ENCODE measurements at places on chromosomes 1 and 21. TPM values are rescaled to one million over a fixed set of nuclear protein-coding genes. Genes with fewer than 3 reads are reported as not detected.

- no peak for DNase-seq
Observed at GRCh38 chr1:217642455-217642854, 11.3 kb downstream of the SPATA17 start.

GRCh38 chr1:16719571-16720350 lies 20.6 kb upstream of the RNU1-4 start:
- no peak for DNase-seq

GRCh38 chr1:153265457-153265856 lies 6.0 kb downstream of the LORICRIN start:
- no peak for DNase-seq

DNA sequence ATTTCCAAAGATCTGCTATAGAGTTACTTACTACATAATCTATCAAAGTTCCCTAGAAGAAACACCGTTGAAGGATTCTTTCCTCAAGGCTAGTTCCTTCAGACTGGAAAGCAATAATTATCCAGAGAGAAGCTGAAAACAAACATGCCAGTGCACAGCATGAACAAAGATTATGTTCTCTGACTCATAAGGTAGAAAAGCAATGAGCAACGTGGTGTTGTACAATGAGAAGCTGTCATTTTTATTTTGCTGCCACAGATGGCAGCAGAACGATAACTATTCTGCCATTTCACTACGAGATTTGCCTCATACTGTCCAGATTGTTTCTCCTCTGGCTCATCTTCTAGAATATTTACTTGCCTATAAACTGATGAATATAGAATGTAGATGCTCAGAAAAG lies 10.7 kb downstream of the EXTL2 start:
- peak; percentile 28 for DNase-seq

CAPN8 gene
- total RNA-seq: 0.20 TPM

GJA9 gene
- 0.13 TPM for total RNA-seq

- DNase-seq: no peak
Observed at GRCh38 chr1:959731-960362, 537 bp upstream of the KLHL17 start.

- no peak for DNase-seq
Observed at GRCh38 chr1:58922302-58923089, 138.6 kb upstream of the JUN start.

SAMD13 gene
- 0.18 TPM for total RNA-seq

S100A2 gene
- 1.4 TPM for total RNA-seq

CFHR3 gene
- total RNA-seq: not detected

GRCh38 chr1:44138239-44138638 lies 3.2 kb downstream of the KLF18 start:
- DNase-seq: no peak

GRCh38 chr1:93554883-93555872 lies 107.3 kb downstream of the FNBP1L start:
- no peak for DNase-seq

IRF6 gene
- not detected for total RNA-seq

GRCh38 chr21:32216293-32216692 lies 62.6 kb downstream of the MIS18A start:
- no peak for DNase-seq

OR2T33 gene
- not detected for total RNA-seq

GRCh38 chr1:17355898-17356297 lies 16.1 kb upstream of the PADI6 start:
- no peak for DNase-seq

GRCh38 chr1:220872296-220872695 lies 6.9 kb upstream of the HLX start:
- DNase-seq: peak; percentile 13

NOC2L gene
- total RNA-seq: 103 TPM

DNA sequence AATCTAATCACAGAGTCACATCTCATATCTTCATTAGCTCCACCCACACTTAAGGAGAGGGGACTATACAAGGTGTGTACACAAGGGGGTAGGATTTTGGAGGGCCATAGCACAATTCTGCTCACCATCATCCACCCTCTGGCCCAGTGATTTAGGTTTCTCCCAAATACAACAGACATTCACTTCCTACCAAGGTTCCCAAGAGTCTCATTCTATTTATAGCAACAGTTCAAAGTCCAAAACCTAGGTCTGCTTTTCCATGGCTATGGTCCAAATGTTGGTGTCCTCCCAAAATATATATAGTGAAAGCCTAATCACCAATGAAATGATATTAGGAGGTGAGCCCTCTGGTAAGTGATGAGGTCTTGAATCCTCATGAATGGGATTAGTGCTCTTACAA lies 353.2 kb upstream of the PLD5 start:
- DNase-seq: no peak

- no peak for DNase-seq
Observed at GRCh38 chr1:200867018-200867811, 5.6 kb upstream of the GPR25 start.

DNA sequence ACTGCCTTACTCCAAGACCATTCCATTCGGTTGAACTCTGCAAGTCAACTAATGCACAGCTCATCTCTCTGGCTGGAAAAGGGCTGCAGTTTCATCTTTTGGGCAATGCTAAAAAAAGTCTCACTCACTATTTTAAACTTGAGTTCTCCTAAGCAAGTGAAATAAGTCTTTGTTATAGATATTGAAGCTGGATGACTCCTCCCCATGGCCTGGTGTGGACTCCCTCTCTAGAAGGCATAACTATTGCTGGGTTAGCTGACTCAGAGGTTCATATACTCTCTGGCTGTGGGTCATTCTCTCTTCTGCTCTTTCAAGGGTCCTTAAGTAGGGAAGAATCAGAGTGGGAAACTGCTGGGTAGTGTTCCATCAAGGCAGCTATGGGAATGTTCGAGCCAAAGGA lies 88.0 kb downstream of the XCL2 start:
- DNase-seq: no peak

- DNase-seq: peak; percentile 34
Observed at GRCh38 chr21:33854604-33855003, 61.0 kb downstream of the ATP5PO start.

CACNA1S gene
- total RNA-seq: not detected

PTGFRN gene
- 11.3 TPM for total RNA-seq

- no peak for DNase-seq
Observed at GRCh38 chr1:66787641-66788040, 13.4 kb downstream of the INSL5 start.

GRCh38 chr1:52532731-52533327 lies 20.1 kb downstream of the TUT4 start:
- no peak for DNase-seq

GRCh38 chr1:76379506-76379905 lies 305.0 kb downstream of the ST6GALNAC3 start:
- DNase-seq: no peak

- no peak for DNase-seq
Observed at GRCh38 chr21:44771896-44772525, 29.6 kb downstream of the UBE2G2 start.

RRAGC gene
- total RNA-seq: 7.6 TPM

- DNase-seq: no peak
Observed at GRCh38 chr1:91651661-91652071, 151.0 kb downstream of the CDC7 start.

- DNase-seq: no peak
Observed at GRCh38 chr1:9413071-9413876, 120.6 kb downstream of the SPSB1 start.

AKR7A3 gene
- total RNA-seq: 0.15 TPM

- no peak for DNase-seq
Observed at GRCh38 chr1:42305639-42306038, 29.4 kb downstream of the FOXJ3 start.

AKNAD1 gene
- total RNA-seq: not detected

DNA sequence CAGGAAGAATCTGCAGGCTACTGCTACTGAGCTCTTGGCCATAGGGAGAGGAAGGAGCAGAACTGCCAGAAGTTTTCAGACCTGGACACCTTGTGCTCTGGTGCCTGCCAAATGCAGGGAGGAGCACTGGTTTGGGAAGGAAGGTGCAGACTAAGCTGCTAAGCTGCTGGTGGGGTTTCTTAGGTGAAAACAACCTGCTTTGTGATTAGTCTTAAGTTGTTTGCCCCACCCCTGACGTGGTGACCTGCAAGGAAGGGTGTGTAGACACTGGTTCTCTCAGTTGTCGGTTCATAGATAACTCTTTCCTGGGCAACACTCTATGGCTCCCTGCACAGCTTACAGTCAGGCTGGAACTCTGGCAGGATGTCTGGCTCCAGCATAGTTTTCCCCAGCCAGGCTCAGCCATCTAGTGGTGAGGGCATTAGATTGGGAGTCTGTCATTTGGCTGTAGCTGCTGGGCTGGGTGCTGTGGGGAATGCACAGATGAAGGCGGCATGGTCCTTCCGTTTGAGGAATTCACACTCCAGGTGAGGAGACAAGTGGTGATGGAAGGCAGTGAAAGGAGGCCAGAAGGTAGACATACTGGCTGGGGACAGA lies 10.3 kb upstream of the S100A10 start:
- no peak for DNase-seq

DNA sequence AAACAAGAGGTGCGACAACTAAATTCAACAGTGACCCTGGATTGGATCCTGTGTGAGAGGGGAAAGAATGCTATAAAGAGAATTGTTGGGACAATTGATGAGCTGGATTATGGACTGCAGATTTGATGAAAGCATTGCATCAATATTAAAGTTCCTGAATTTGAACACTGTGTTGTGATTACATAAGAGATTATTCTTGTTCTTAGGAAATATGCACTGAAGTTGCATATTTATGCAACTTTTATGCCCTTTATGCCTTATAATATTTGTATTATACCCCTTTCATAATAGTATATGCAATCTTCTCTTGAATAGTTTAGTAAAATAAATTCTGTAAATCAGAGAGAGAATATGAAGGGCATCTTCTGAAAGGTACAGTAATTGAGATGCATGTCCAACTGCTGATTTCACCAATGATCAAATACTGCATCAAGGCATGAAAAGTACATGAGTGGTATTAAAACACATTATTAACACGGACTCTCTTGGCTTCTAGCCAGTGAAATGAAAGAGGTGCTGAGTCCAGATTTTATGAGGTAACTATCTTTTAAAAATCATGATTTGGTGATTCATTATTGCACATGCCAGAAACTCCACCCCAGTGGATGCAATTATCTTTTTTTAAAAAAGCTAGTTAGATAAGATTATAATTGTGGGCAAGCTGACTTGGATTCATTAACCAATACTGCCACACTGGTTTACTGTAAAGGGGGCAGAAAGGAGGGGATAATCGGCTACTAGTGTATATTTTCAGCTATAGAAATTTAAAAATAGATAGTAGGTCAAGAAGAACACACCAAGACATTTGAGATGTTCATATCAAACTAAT lies 19.9 kb upstream of the LPAR3 start:
- no peak for DNase-seq

DNA sequence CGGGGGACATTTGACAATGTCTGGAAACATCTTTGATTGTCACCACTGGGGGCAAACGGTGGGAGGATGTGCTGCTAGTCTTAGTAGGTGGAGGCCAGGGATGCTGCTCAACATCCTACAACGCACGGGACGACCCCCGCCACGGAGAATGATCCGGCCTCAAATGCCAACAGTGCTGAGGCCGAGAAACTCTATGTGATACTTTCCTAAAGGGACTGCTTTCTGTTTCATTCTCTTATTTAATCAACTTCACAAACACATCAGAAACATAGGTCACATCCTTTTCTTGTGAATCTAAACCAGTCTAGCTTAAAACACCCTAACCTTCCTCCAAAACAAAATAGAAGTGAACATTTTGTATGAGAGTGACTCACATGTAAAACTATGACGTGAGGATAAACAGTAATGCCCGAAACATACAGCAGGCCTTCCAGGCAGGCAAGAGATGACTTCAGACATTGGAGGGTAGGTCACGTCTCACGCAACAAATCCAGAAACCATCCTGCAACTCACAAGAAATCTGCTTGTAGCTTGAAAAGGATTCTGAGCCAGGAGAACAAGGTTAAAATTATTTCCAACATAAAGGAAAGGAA lies 37.2 kb upstream of the ETS2 start:
- no peak for DNase-seq

DNA sequence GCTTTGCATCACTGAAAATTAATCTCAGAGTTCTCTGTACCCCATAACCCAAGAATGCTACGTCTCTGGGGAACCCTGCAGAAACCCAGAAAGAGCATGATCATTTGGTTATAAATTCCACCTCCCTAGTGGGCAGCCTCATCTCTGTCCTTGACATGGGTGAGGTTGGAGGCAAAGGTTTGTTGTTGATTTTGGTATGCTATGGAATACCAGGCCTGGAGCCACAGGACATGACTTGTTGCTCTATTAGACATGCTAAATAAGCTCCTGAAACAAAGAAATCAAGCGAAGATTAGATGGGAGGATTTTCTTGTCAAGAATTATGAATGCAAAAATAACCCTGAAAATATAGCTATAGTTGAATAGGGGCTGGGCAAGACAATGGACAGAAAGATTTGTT lies 197.4 kb upstream of the CAMK1G start:
- no peak for DNase-seq

DNA sequence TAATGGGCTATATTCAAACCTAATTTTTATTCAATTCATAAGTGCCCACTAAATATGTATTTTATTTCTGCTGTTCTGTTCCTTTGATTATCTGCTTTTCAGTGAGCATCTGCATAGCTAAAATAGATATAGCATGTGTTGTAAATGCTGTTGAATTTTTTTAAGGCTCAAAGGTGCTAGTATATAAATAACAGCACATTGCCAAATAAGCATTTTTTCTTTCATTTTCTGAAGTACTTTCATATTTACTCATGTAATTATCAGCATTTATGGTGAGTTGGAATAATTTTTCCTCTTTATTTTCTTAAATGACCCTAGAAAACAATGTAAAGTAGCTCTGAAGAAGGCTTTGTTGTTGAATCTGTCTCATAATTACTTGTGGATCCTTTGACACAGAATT lies 69.6 kb upstream of the B3GALT2 start:
- no peak for DNase-seq

GRCh38 chr1:36524359-36525062 lies 41.8 kb upstream of the CSF3R start:
- no peak for DNase-seq

TNFRSF9 gene
- 0.07 TPM for total RNA-seq

SAMSN1 gene
- total RNA-seq: not detected

DNA sequence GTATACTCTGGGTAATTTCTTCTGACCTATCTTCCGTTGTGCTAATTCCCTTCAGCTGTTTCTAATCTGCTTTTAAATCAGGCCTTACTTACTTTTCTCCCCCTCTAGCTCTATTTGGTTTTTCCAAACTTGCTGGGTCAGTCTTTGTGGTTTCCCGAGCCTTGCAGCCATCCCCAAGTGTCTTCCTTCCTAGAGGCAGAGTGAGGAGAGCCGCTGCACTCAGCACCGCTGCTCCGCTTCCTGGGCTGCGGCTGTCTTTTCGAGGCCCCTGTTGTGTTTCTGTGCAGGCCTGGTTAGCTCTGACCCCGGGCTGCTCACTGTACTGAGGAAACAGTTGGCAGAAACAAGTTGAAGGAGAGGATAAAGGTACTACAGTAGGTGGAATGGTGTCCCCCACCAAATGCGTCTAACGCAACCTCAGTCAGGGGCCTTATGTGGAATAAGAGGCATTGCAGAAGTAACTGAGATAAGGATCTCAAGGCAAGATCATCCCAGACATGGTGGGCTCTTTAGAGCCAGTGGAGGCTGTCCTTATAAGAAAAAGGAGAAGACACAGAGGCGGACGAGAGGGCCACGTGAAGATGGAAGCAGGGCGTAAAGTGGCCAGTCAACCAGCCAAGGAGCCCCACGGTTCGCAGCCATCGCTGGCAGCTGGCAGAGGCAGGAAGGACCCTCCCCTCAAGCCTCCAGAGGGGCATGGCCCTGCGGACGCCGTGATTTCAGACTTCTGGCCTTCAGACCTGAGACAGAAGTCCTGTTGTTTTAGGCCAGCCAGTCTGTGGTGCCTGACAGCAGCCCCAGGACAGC lies 10.5 kb downstream of the WNT9A start:
- no peak for DNase-seq
